ENCODE measurements at places on chromosomes 1 and 21.

- no peak for DNase-seq
Observed at GRCh38 chr1:248841702-248842395, 3.8 kb downstream of the ZNF672 start.

DNA sequence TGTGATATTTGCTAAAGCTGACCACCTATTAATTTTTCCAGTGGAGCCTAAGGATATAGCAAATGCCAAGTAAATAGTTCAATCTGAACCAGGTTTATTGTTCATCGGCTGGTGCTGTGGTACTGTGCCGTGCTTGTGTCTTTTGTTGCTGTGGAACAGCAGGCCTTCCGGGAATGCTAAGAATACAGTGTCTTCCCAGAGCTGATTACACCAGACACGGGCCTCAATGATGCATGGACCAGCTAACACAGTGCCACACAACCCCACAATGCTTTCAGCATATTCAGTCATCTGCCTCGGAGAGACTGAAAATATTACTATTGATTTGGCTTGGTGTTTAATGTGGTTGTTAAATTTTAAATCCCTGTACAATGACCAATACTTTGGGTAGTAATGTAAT lies 415.4 kb downstream of the PTBP2 start:
- no peak for DNase-seq

DNA sequence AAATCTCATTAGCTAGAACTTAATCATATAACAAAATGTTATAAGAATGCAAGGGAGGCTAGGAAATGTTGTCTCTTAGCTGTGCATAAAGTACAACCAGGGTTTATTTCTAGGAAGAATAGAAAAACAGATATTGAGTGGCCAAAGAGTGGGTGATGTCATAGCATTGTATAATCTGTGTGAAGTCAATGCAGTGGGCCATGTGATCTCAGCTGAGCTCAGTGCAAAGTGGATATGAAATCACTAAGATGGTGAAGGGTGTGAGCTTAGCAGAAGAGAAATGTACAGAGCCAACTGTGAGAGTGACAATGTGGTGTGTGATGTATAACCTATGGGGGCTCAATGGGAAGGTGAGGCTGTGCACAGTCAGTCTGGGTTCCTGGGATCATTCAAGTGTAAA lies 29.7 kb upstream of the DUSP23 start:
- DNase-seq: no peak

- no peak for DNase-seq
Observed at GRCh38 chr1:201309416-201309815, 26.1 kb downstream of the PKP1 start.

GRCh38 chr1:58515794-58516401 lies 30.6 kb downstream of the OMA1 start:
- no peak for DNase-seq

DNA sequence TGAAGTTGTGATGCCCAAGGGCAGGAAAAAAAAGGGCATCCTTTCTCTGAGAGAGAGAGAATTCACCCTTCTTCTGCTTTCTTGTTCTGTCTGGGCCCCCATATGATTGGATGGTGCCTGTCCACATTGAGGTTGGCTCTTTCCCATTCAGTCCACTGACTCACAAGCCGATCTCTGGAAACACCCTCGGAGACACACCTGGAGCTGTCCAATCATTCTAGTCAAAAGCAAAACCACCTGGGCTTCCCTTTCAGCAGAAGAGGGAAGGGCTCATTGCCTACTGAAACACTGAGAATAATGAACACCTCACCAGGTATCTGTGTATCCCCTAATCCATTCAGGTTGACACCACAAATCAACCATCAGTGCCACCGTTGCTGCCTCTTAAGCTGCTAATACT lies 103.7 kb upstream of the GNG12 start:
- DNase-seq: no peak
